ENCODE measurements at places on chromosomes 1 and 21. TPM values are rescaled to one million over a fixed set of nuclear protein-coding genes. Genes with fewer than 3 reads are reported as not detected.
A peak's percentile ranks its signal among the peaks of the same experiment; 100 is the strongest.

DNA sequence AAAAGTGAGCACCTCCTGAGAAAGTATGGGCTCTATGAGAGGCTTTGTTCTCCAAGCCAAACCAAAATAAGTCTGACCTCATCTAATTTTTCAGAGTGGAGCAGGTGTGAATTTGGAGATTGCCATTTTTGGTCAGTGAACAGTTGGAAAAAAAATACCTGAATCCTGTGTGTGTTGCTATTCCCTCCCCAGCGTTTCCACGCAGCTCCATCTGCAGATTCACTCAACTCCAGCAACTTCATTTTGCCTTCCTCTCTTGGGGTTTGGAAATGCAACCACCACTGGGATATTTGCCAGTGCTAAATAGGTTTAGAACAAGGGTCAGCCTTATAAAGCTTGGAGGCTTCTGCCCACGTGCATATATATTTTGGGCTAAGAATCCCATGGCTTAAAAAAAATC is 11.2 kb downstream of the CASQ2 start:
- DNase-seq = no peak

GRCh38 chr1:199172171-199173124 is 533.6 kb downstream of the PTPRC start:
- no peak for DNase-seq

- DNase-seq = no peak
Measured at GRCh38 chr1:219269171-219269570, 95.5 kb downstream of the LYPLAL1 start.

Gene CD164L2
- total RNA-seq = not detected

Gene DEPDC1
- 0.78 TPM for total RNA-seq

- no peak for DNase-seq
Measured at GRCh38 chr1:168827557-168827956, 98.6 kb upstream of the DPT start.

DNA sequence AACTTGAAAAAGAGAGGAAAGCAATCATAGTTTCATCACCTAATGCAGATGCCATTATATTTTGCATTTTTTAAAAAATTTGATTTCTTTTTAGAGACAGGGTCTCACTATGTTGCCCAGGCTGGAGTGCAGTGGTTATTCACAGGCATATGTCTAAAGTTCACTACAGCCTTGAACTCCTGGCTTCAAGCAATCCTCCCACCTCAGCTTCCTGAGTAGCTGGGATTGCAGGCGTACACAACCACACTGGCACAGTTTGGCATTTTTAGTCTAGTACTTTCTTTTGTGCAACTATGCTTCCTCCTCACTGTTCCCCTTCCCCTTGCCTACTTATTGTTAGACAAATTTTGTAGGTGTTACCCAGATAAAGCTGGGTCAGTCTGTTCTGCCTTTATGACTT is 18.0 kb downstream of the RHOU start:
- no peak for DNase-seq

- DNase-seq = no peak
Measured at GRCh38 chr1:241332987-241333386, 24.0 kb downstream of the RGS7 start.

GRCh38 chr1:3360646-3361257 is 93.7 kb upstream of the ARHGEF16 start:
- no peak for DNase-seq

- no peak for DNase-seq
Measured at GRCh38 chr21:34836933-34837505, 168.2 kb downstream of the CLIC6 start.

Gene SMCP
- not detected for total RNA-seq

Gene TCHHL1
- not detected for total RNA-seq

DNA sequence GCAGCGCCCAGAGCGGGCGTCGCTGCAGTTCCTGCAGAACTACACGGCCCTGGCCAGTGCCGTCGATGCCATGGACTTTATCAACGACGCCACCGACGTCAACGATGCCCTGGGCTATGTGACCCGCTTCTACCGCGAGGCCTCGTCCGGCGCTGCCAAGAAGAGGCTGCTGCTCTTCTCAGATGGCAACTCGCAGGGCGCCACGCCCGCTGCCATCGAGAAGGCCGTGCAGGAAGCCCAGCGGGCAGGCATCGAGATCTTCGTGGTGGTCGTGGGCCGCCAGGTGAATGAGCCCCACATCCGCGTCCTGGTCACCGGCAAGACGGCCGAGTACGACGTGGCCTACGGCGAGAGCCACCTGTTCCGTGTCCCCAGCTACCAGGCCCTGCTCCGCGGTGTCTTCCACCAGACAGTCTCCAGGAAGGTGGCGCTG is 22.0 kb downstream of the COL6A1 start:
- peak; percentile 75 for DNase-seq

Gene CFAP141
- not detected for total RNA-seq

DNA sequence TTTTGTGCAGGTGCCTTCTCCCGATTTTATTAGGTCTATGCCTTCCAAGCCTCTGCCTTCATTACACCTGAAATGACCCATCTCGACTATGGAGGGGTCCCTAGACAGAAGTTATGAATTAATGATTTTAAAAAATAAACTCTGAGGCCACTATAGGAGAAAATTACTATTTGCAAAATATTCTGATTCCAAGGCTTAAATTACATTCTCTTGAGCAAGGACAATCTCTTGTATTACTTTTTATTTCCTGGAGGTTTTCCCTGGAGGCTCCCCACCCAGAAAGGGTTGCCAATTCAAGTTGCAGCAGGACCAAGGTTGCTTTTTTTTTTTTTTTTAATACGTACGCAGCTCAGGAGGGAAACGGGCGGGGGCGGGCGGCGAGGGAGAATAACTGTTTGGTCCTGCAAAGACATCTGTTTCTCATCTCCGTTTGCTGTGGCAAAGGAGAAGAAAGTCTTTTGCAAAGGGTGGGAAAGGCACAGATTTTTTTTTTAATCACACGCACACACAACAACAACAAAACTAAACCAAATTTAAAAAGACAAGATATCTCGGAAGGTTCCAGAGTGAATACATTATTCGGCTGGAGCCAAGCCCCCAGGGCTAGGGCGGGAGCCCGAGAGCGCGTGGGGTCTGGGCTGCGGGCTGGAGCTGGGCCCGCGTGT is 618 bp upstream of the SERTAD4 start:
- no peak for DNase-seq

DNA sequence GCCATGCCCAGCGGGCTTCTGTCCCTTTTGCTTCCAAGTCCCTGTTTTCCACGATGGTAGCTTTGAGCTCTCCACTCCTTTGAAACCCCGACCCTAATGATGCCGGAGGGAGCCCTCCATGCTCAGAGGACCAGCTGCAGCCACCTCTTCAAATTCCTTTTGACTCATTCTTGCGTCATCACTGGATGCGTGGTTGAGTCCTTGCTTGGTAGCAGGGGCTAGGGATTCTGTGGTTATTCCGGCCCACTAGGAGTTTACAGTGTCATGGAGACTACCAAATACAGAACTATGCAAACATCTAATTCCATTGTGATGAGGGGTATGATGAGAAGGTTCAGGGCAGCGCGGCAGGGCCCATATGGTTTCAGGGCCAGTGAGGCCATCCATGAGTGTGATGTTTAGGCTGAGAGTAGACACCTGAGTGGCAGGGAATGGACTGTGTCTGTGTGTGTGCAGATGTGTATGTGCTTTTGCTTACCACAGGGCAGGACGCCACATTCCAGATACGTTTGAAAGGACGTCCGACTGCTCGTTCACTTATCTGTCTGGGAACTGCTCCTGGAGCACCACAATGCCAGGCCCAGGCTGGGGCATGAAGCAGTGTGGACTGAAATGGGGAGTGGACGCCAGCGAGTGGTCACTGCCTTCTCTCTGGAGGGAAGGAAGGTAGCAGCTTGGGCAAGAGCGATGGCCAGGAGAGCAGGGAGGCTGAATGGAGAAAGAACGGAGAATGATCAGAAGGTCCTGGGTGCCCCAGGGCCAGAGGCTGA is 30.4 kb upstream of the ZBTB21 start:
- no peak for DNase-seq

DNA sequence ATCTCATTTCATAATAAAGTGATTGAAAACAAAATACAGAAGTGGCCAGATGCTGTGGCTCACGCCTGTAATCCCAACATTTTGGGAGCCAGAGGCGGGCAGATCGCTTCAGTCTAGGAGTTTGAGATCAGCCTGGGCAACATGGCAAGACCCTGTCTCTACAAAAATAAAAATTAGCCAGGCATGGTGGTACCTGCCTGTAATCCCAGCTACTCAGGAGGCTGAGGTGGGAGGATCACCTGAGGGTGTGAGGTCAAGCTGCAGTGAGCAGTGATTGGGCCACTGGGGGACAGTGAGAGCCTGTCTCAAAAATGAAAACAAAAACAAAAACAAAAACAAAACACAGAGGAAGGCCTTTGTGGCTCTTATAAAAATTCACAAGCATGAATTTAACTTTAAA is 38.6 kb downstream of the TRIM33 start:
- no peak for DNase-seq

Gene SLC22A15
- total RNA-seq = 1.8 TPM

DNA sequence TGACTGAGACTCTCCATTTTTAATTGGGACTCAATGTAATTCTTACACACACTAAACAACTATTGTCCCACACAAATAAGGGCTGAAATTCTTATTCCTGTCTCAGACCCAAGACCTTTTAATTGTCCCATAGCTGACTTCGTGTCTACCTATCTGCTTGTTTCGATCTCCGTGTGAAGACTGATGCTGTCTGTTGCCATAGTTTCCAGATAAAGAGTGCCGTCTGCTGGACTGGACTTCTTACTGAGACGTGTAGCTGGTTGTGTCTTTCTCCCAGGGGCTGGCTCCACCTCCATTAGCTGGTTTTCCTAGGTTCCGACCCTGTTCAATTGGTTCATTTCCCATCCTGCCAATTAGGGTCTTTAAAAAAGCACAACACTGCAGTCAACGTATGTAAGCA is 235.3 kb upstream of the PLXNA2 start:
- DNase-seq = no peak
